ENCODE measurements at places on chromosomes 12 and 14.

DNA sequence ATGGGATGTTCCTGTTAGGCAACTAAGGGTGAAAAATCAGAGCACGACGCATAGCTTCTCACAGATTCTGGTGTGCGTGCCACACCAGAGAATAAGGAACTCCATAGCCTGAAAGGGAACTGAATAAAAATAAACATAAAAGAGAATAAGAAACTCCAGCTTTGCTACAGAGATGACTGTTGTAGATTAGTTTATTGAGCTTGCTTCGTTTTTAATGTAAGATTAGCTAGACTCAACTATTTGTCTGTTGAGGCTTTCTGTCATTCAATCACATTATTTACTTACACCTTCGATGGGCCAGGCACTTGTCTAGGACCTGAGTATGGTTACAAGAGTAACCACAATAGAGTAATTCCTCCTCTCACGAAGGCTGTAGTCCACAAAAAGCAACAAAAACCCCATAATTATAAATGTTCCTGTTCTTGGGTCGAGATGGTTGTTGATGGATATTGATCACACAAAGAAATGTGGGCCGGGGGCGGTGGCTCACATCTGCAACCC is 807 bp upstream of the ZCCHC8 start:
- DNase-seq = no peak

DNA sequence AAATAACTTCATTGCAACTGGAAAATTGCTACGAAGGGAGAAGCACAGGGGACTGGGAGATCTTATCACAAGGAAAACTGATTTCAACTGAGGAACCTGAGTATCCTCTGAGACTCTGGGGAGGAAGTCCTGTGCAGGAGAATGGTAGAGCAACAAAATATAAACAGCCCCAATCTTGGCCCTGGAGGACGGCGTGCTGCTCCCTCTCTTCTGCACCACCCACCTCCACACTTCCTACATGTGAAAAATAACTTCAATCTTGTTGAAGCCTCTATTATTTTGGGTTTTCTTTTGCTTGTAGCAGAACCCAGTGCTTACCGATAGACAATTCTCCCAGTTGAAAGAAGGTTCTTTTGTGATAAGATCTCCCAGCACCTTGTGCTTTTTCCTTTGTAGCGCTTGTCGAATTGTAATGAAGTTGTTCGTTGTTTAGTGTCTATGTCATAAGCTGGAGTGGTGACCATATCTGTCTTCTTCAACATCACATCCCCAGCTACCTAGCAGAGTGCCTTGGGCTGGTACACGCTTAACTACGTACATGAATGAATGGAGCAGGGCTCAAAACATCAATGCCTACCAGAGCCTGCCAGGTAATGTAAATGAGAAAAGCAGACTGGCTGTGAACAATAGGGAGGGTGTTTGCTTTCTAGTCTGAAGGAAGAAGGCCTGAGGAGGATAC is 2.8 kb upstream of the CD4 start:
- no peak for DNase-seq

- DNase-seq = no peak
These were observed 5.7 kb downstream of the SERPINA9 start for GRCh38 chr14:94470311-94470710.

- DNase-seq = no peak
These were observed 259.4 kb downstream of the PRKD1 start for GRCh38 chr14:29668201-29668600.

- no peak for DNase-seq
These were observed 1.8 kb upstream of the EVL start for GRCh38 chr14:100063314-100063941.

DNA sequence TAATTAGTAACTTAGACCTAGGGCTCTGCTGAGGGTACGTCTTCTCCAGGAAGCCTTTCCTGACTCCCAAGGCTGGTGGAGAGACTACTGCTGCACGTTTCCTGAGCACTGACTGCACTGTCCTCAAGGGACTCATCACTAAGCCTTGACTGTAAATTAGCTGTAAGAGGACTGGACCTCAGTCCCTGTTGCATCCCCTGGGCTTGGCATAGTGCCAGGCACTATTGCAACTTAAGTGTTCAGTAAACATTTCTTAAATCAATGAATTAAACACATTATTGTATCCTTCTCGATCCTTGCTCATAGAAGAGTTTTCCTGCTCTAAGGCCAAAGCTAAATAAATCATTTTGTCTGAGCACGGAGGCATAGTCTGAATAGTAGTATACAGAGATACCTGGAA is 31.9 kb upstream of the IFNG-AS1 start:
- DNase-seq = no peak

DNA sequence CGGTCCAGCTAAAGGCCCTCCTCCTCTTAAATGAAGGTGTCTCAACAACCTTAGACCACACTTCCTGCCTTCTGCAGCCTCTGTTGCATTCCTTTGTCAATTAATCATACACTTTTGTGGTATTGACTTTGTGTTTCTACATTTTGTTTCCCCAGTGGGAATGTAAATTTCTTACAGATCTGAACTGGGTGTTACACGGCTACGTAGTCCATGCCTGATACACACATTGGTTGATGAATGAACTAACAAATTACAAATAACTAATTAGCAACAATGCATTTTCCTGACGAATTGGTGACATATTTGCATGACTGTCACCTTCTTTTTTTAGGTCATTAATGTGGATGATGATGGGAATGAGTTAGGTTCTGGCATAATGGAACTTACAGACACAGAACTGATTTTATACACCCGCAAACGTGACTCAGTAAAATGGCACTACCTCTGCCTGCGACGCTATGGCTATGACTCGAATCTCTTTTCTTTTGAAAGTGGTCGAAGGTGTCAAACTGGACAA is 15.2 kb upstream of the CCT2 start:
- DNase-seq = no peak

- DNase-seq = peak; percentile 72
These were observed 11.0 kb downstream of the KRT7 start for GRCh38 chr12:52243856-52244614.

GRCh38 chr12:127108360-127109215 is 1158.4 kb upstream of the TMEM132C start:
- peak; percentile 57 for DNase-seq

- DNase-seq = no peak
These were observed 9.0 kb upstream of the KANSL2 start for GRCh38 chr12:48690990-48691389.

- no peak for DNase-seq
These were observed 936.1 kb upstream of the FBXO33 start for GRCh38 chr14:40368314-40368713.
